EL (cell line): ENCODE measurements at places on chromosomes 7 and 10.
A peak's percentile ranks its signal among the peaks of the same experiment; 100 is the strongest.

GRCh38 chr10:64397125-64397524, 875.9 kb downstream of the REEP3 start:
- DNase-seq = no peak

- no peak for DNase-seq
Observed at GRCh38 chr10:62915158-62915557, 99.0 kb upstream of the EGR2 start.

DNA sequence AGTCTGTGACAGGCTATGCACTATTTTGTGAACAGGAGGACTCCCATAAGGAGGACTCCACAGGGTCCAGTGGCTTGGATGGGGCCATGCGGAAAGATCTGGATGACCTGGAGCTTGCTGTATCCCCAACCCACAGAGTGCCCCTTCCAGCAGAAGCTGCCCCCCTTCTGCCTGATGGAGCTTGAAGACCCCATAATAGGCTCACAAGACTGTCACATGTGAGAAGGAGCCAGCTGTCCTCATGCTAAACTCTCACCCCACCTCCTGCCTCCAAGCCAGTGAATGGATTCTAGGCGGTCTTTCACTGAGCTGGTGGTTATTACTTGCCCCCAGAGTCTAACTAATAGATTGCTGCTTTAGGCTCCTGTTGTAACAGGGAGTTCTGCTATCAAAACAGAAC, 79.1 kb downstream of the XRCC2 start:
- no peak for DNase-seq

DNA sequence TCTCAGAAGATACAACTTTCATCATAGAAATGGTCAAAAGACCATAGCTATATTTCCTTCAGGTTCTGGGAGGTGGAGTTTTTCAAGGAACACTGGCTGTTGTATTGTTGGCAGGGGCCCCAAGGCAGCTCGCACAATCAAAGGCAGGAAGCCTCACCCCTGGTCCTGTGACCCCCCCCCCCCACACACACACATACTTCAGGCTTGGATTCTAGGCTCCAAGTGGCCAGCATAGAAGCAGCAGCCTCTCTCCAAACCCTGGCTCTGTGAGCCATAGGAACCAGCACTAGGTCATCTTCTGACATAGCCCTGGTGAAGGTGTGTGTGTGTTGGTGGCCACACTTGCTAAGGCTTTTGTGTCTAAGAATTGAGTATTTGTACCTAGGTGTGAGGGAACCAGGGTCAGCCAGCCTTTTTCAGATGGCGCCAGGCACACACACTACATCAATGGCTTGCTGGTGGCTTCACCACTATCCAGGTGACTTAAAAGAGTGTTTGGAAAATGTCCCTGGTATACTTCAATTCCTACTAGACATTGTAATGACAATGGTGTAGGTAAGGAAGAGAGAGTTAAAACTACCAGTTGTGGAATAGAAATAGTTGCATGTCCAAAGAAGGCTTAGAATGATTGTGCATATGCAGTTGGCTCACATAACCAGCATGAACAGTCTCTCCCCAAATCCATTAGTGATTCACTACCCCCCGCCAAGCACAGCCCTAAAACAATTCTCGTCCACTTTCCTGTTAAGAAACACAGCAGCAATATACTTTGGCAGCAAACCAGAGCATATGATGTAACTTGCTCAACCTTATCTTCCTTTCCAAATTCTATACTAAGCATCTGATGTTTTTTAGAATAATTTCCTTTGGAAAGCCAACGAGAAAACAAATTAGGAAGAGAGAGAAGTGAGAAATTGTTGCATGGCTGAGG, 91.3 kb downstream of the AVL9 start:
- peak; percentile 96 for DNase-seq

DNA sequence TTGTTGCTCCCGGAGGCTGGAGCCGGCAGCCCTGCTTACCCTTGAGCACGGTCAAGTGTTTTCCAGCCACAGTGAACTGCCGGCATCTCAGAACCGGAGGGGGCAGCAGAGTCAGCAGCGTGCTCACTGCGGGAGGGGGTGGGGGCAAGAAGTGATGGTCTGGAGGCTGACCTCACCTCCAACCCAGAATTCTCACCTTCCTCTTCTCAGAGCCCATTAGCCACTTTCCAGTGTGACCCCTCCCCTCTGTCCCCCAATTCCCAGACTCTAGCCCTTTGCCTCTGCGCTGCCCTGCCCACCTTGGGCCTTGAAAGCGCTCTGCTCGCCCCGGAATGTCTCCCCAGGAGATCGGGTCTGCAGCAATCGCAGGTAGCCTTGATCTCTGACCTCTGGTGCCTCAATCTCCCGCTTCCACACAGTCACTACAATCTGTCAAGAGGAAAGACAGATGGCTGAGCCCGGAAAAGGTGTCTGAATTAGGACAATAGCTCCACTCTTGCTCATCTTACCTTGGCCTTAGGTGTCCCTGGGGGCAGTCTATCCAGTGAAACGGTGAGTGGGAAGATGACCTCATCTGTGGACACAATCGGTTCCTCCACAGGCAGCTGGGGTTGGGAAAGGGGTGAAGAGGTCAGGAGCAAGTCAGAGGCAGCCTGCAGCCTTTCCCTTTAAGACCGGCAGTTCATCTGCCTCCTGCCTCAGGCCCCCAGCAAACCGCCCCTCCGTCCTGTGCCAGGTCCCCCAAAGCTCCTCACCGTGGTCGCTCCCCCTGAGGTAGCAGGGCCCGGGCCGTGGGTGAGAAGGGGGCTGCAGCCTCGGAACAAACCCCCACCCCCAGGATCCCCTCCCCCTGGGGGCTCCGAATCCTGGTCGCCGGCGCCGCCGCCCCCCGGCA, 942 bp downstream of the TRAPPC14 start:
- DNase-seq = peak; percentile 69

DNA sequence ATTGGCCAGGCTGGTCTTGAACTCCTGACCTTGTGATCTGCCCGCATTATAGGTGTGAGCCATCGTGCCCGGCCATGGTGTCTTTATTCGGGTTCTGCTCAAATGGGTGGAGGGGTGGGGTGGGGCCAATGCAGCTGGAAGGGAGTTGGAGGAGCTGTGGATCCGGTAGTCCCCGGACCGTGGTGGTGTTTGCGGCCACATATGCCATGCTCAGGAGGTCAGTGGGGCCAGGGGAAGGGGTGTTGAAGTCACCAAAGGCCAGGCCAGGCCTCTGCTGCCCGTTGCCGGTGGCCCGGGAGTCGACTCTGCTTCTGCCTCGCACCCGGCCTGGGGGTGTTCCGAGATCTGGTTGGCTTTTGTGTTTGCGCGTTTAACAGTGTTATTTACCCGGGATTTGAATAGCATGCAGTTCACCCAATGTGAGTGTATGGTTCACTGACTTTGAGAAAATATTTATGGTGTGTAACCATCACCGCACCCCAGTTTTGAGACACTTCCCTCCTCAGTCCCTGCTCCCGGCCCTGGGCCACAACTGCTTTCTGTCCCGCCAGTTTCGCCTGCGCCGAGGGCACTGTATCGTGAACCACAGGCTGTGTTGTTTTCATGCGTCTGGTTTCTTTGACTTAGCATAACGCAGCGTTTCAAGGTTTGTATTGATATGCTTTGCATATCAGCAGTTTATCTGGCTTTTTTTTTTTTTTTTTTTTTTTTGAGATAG, 10.7 kb downstream of the INPP5A start:
- no peak for DNase-seq

- no peak for DNase-seq
Observed at GRCh38 chr10:121667948-121668313, 69.7 kb upstream of the FGFR2 start.

GRCh38 chr10:61635471-61635870, 27.3 kb upstream of the CABCOCO1 start:
- no peak for DNase-seq

DNA sequence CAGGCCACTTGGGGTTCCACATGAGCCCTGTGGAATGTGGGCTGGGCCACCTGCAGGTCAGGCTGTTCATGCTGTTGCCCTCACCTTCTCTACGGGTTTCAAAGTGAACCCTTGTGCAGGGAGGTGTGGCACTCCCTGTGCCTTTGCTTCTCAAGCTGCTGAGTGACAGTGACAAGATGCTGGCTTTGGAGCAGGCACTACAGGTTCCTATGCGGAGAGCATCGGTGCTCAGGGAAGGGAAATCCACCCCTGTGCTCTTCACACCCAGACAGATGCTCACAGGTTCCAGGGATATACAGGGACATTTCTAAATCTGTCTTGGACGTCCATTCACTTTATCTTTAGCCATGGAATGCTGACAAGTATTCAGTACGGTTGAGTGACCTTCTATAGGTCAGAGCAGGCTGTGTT, 1005.0 kb downstream of the LRMDA start:
- DNase-seq = no peak

DNA sequence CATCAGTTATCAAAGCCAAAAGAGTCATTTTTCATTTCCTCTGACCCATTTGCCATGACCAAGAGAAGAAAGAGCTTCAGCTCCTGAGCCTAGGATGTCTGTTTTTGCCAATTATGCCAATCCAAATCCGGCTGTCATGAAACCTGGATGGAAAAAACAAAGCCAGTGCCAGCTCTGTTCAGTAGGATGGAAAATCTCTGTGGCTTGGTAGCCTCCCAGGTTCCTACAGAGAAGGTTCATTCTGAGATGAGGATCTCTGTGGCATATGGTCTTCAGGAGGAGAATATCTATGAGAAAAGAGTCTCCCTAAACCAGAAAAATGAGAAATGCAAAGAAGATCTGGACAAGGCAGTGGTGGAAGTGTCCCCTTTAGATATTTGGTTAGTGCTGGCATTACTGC, 475.4 kb downstream of the CNTNAP2 start:
- DNase-seq = no peak

GRCh38 chr10:78405231-78405630, 371.6 kb downstream of the RPS24 start:
- DNase-seq = peak; percentile 24

DNA sequence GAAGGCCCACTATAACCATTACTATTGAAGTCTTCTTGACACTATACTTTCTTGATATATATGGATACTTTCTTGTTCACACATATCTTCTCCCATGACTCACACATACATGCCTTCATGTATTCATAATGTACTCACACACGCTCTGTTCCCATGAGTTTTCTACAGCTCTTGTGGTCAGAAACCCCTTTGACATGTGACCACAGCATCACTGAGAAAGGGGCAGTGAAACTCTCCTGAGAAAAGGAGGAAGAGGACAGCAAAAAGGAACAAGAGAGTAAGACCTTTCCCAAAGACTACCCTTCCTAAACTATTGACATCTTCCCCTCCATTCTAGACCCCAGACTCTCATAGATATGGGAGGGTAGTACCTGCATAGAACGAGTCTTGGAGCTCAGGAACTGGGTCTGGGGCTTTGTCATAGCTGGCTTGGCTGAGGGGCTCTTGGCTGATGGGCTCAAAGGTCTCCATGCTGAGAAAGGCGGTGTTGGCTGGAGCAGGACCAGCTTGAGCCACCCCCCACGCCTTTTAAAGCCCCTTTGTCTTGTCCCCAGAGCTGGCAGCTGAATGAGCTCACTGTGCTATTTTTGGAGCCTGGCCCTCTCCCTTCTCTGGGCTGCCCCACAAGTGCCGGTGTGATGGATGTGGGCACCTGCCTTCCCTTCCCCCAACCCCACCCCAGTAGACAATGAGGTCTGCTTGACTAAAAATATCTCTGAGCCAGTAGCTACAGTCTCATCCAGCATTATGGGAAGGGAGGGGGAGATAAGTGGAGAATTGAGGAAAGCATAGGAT, 5.1 kb downstream of the SYNPO2L start:
- DNase-seq = peak; percentile 85

GRCh38 chr7:116426428-116427156, 72.9 kb upstream of the CAV2 start:
- DNase-seq = peak; percentile 91

- DNase-seq = no peak
Observed at GRCh38 chr7:36127075-36127740, 25.8 kb upstream of the EEPD1 start.

DNA sequence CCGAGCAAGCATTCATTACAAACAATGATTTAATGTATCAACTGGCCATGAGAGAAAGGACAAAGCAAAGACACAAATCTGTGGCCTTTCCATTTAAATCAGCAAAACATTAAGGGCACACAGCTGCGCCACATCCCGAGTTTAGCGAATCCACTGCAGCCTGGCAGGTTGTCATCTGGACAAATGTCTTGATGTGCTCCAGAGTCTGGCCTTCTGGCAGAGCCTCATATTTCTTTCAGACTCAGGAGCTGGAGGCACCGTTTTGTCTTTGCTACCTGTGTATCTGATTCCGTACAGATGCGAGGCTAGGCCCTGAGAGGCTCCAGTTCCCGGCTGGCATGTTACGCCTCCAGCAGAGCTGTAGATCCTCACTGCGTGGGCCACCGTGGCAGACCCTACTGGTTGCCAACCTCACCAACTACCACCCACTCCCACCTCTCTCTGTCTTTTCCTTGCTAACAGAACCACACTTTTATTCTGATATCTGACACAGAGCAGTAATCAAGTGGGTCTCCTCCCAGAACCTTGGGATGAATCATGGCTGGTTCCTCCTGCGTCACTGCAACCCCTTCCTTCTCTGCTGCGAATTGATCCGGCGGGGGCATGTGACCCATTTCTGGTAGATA, 40.9 kb upstream of the EFCAB10 start:
- DNase-seq = no peak
